ENCODE measurements at places on chromosomes 5 and 9.

DNA sequence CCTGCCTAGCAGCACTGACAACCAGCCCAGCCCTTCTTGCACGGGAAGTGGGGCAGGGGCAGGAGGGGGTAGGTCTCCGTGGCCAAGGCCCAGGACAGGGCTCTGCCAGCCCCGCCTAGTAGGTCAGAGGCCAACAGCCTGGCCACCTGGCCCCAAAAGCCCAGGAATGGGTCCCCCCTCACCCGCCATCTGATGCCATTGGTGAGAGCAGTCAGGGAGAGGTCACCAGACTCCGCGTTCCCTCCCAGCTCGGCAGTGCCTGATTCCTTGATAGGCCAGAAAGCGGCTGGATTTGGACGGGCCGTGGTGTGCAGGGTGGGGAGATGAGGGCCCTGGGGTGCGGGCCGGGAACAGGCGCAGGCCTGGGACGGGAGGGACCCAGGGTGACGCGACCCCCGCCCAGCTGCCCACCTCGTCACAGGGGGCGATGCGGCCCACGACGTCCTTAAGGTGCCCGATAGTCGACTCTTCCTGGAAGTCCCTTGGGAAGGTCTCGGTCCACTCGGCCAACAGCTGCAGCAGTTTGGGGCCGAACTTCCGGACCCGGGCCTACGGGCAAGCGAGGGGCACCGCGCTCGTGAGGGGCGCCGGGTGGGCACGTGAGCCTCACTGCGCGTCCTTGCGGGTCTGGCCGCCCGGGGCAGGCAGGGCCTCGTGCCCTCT is 64.5 kb upstream of the RNF130 start:
- no peak for DNase-seq

GRCh38 chr5:14491015-14491915 is 90.3 kb upstream of the OTULINL start:
- DNase-seq = peak; percentile 18

- DNase-seq = no peak
Observed at GRCh38 chr9:101480386-101480785, 44.8 kb upstream of the ALDOB start.

DNA sequence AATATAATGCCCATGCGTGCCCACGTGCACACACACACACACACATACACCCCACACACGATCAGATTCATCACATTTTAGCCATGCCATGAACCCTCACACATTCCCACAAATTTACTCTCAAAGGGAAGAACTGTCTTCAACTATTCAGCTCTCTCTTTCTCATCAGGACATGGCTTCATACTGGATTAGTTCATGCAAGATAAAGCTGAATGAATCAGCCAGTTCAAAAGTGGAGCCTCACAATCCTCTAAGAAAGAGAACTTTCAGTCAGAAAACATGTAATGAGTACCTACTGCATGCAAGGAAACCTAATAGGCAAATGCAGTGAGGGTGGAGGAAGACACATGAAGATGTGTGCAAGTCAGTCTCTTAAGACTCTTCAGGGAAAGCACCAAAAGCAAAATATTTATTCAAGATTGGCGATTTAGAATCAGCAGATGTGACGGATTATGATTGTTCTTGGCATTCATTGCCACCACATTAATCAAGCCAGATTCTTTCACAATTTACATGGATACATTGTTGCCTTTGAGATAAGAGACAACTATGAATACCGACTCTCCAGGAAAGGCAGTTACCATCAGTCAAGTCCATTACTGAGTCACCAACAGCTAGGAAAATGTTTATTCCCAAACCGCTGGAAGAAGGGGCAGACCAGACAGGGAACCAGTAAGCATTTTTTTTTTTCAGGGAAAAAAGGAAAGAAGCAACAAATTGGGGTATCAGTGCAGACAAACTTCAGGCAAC is 30.3 kb upstream of the PUM3 start:
- no peak for DNase-seq

DNA sequence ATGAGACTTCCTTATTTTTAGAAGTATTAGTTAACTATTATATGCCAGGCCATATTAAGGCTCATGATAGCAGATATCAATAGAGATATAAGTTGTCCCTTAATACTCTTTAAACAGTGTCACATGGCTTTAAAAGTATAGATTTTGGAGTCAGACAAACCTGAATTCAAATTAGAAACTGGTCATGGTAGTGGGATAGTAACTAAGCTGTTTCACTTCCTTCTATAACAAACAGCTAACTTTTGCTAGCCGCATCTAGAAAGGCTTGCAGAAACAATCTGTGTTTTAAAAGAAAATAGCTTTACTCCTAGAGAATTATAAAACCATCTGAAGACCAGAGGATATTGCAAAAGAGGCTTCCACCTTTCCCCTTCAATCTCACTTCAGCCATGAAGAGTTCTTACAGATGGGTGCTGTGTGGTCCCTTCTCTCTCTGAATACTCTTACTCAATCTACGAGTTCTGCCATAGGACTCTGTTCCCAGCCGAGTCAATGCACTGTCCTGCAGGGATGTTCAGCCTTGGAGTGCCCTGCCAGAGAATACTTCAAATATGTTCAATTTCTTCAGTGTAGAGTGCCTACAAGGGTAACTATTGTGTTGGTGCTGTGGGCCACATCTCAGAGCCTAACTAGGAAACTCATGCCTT is 810.2 kb downstream of the EFNA5 start:
- DNase-seq = no peak

DNA sequence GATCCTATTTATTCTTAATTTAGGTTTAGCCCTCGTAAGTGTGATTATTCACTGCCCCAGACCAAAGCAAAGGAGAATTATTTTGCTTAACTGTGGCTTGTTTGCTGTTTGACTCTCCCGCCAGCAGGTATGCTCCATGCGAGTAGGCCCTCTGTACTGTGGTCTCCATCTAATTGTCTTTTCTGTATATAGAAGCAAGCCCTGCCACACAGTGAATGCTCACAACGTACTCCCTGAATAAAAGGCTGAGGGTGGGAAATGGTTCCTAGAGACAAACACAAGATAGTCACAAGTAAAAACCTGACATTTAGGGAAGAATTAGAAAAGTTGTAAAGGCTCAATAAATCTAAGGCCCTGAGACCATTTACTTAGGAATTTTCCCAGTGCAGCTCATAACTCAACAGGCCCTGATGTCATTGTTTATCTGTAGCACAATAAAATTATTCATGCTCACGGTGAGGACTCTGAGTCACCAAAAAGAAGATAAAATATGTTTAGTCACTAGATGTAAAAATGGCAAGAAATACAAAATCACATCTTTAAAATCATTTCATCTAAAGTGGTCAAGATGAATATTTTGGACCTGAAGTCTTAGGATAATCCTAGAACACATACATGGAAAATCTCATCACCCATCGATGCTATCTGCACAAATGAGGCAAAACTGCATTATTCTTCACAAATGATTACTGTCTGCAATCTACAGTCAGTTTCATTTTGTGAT is 473.2 kb downstream of the ENC1 start:
- no peak for DNase-seq

- no peak for DNase-seq
Observed at GRCh38 chr5:16866795-16867576, 69.1 kb downstream of the MYO10 start.

DNA sequence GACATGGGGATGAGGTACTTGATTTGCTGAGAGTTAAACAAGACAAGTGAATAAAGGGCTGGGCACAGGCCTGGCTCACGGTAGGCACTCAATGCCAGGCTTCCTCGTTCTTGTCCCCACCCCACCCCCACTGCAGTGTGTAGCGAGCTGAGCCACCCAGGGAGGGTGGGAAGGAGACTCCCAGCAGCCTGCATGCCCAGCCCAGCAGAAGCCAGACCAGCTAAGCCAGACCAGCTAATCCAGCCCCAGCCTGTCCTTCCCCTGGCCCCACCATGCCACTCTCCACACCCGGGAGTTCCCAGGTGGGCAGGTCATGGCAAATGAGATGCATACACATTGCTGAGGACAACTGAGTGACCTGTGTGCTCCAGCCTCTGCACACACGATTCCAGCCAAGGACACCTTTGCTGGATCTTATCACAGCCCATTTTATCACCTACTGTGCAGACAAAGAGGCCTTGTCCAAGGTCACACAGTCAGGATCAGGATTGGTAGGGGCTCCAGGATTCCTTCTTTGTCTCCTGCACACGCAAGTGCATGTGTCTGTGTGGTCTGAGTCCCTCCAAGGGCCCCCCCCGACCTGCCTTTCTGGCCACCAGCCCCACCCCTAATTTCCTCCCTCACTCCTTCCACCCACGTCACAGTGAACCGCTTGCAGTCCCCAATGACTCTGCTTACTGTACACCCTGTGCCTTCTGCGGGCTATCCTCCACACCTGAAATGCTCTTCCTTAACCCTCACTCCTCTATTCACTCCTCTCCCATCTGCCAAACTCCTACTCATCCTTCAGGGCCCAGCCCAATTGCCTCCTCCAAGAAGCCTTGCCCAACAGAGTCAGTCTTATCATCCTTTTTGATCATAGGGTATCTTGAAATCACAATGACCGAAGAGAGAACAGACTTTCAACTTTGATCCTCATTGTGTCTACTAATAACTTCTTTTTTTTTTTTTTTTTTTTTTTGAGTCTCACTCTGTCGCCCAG is 26.6 kb downstream of the DUSP1 start:
- DNase-seq = no peak

GRCh38 chr9:88026118-88026479 is 51.8 kb upstream of the CDK20 start:
- no peak for DNase-seq

DNA sequence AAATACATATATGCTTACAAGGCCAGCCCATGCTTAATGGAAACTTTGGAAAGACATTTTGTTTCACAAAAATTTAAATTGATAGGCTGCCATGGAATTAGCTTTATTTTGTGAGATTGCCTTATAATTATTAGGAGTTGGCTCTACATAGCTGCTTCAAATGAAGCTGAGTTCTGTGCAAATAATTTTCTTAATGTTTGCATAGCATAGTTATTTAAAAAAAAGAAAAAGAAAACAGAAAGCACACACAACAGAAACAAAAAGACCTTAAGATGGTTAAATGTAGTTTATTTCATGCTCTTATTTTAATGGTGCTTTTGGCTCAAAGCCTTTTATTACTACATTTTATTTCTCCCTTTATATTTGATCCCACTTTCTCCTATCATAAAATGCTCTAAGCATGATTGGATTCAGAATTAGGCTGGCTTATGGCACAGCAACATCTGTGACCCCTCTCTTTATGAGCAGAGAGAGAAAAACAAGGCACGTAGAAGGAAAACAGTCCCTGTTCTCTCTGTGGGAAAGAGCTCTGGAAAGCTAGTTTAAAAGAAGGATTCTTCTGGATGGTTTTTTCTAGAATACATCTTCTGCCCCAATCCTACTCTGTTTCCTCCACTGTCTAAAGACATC is 530.5 kb downstream of the NTRK2 start:
- no peak for DNase-seq

DNA sequence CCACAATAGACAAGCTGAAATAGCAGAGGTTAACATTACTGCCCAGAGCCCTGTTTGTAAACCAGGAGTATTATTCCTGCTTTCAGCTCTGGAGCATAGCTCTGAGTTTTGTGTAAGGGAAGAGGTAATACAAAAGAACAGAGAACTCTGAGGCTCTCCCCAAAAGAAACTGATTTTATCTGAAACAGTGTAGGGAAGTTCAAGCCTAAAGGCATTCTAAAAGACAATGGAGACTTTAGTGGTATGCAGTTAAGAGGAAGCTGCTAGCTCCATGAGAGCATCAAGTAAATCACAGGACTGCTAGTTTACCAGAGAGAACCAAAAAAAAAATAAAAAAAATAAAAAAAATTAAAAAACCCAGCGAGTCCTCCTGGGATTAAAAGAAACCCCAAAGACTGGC is 146.6 kb upstream of the PCSK5 start:
- no peak for DNase-seq

GRCh38 chr5:68928617-68929302 is 165.1 kb upstream of the SLC30A5 start:
- no peak for DNase-seq

GRCh38 chr5:65923339-65923738 is 3.0 kb upstream of the ERBIN start:
- DNase-seq = no peak

- no peak for DNase-seq
Observed at GRCh38 chr5:10975945-10976344, 214.9 kb upstream of the DAP start.

DNA sequence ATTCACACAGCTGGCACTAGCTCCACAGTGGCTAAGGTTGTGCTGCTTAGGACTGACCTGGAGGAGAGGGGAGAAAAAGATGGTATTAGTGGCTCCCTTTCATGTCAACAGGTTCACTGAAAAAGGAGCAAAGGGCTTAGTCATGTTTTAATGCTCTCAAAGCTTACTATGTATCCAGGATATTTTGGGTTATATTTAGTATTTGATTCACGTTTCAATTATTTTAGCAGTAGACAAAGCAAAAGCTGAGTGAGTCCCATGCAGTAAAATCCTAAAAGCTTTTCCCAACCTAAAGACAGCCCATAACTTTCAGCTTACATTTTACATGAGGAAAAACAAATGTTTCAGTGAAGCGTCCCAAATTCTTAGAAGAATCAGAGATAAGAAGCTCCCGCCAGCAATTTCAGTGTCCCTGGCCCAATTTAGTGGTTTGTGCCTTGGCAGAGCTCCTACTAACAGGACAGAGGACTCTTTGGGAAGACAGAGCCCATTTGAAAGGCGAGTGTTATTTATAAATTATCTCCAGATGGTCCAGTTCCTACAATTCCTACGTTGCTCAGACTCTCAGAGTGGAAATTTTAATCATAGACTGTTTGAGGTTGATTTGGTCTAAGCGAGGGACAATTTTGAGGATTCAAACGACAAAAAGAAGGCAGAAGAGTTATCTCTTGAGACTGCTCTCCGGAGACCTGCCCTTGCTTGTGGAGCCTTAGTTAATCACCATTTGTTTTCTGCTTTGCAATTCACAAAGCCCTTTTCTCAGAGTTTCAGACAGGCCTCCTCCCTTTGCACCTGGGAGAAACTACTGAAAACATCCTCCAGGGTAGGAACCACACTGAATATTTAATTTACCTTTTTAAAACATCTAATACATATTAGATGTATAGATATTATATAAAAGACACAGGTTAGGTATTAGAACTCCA is 225.0 kb upstream of the ANKRD55 start:
- no peak for DNase-seq

DNA sequence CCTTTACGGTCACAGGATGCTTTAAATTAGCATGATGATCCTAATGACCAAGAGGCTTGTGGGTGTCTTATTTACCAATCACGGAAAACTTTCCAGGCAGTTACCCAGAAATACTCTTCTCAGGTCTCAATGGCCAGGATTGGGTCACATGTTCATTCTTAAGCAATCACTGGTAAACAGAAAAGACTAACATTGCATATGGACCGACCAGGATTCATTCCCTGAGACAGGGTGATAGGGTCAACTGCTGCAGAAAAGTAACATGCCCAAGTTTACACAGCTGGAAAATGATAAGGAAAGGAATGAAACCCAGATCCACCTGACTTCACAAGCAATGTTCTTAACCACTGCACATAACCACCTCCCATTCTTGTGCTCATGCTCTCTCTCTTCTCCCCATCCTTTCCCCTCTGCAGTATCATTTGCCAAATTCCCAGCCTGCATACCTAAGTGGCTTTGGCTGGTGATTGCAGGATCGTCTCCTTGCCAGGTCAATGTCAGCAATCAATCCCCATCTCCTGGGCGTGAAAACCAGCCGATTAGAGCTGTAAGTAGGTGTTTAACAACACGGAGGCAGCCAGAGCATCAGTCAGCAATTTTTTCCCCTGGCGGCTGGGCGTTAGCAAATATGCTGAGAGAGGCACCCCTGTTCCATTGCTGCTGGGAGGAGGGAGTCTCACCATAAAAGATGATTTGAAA is 219.4 kb downstream of the NMUR2 start:
- no peak for DNase-seq
